HT1080 (cell line): ENCODE measurements at places on chromosomes 5 and 9. TPM values are rescaled to one million over a fixed set of nuclear protein-coding genes. Genes with fewer than 3 reads are reported as not detected.

DNA sequence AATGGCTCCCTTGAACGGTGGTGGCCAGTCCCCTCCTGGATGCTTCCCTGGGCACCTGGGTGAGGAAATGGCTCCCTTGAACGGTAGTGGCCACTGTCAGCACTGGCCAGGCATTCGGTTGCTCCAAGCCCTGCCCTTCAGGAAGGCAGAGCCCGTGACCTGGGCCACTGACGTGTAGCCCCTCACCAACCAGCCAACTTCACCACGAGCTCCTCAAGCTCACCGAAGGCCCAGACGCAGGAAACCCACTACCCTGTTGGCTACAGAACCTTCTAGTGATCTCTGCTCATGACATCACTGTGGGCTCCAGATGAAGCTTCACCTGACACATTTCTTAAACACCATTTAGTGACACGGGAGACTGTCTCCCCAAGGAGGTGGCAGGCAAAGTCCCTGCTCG lies 9.2 kb downstream of the SLC6A3 start:
- no peak for DNase-seq

DNA sequence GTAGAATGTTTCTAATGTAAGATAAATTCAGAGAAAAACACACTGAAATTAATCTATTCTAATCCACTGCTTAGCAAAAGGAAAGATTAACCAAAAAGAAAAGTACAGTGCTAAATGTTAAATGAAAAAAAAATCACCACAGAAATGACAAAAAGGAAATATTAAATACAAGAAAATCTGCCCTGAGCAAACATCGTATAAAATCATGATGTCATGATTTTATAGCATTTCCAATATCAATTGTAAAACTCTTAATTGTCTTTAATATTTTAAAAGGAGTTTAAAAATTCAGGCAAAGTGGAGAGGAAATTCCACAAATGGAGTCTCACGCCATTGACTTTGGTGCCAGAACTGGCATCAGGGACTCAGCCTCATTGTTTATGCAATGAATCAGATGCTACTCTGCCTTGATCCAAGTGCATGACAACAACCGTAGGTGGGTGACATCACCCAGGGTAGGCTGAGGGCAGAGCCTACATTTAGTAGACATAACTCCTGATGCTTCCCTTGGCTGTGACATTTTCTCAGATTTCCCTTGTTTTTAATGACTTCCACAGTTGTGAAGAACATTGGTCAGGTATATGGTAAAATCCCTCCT lies 696.8 kb downstream of the SEMA5A start:
- DNase-seq = peak; percentile 79

DNA sequence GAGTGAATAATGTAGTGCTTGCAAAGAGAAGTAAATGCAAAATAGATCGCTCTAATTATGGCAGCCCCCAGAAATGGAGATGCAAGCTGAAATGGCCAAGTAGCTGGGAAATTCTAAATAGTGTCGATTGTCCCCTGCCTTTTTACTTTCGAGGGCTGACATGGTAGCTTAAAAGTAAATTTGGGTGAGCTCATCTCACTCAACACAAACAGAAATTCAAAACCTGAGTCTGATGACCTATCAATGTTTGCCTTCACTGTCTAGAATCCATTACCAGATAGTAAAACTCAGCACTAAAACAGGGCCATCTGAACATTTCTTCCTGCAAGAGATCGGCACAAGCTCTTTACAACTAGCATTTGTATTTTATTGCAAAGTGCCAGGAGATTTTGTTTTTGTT lies 7.0 kb upstream of the LHX2 start:
- no peak for DNase-seq

- peak; percentile 78 for DNase-seq
Observed at GRCh38 chr5:88729084-88729828, 153.7 kb downstream of the MEF2C start.

DNA sequence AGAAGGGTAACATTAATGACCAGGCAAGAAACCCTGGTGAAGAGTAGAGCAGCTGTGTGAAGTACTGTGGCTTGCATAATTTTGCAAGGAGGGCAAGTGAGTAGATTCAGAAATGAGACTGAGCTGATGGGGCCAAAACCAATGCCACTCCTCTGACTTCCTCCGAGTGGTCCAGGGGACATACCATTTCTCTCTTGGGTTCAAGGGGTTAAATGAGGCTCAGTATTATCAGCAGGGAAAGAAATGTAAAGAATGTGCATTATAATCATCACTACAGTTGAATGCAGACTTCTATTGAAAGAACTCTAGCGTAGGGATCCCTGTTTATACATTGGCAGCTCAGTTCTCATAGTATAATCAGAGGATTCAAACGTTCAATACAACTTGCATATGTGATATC lies 9.9 kb downstream of the POLR3G start:
- DNase-seq = no peak

DNA sequence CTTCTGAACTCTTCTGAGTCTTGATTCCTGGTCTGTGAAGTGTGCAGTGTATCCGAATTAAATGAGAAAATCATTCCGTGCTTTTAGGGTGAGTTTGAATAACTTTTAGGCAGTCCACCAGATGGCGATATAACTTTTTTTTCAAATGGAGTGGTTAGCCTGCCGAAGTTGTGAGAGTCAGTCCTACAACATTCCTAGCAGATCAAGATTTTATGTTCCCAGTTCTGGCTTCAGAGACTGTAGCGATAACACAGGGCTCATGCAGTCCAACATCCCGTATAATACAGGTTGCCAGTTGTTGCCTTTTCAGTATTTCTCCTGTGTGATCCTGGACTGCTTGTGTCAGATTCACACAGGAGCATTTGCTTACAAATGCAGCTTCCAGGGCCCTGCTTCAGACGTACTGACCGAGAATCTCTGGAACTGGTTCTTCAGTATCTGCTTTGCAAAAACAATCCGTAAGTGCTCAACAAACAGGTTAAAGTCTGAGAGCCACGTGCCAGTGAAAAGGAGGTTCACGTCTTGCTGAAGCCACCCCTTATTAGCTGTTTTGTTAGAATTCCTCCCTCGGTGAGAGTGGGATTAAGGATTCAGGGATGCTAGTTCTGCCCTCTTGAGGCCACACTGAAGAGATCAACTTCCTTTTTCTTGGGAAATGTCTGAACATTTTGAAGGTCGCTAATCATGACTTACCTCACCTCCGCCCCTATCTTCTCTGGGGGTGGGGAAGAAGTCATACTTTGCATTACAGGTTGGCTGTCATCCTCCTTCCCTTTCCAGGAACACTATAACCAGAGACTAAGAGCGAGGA lies 22.8 kb downstream of the SMIM3 start:
- DNase-seq = peak; percentile 62

GRCh38 chr9:68870086-68870485 lies 143.8 kb downstream of the PRKACG start:
- no peak for DNase-seq

DNA sequence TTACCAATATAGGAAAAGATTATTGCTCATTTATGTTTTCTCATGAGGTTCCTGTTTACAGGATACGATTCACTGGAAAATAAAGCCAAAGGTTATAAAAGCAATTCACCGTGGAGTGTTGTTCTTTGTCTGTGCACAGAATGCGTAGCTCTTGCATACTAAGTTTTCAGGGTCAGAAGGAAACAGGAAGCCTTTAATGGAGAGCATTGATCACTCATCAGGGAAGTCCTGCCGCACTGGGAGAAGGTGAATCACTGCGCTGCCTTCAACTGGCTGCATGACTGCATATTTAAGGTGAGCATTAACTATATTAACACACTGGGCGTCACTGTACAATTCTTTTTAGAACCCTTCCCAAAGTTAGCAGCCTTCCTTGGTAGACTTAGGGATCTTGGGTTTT lies 74.1 kb upstream of the SYK start:
- no peak for DNase-seq

- no peak for DNase-seq
Observed at GRCh38 chr9:120901755-120902568, 24.6 kb downstream of the TRAF1 start.

GRCh38 chr5:137617528-137618205 lies 118.2 kb downstream of the KLHL3 start:
- DNase-seq = peak; percentile 61

DNA sequence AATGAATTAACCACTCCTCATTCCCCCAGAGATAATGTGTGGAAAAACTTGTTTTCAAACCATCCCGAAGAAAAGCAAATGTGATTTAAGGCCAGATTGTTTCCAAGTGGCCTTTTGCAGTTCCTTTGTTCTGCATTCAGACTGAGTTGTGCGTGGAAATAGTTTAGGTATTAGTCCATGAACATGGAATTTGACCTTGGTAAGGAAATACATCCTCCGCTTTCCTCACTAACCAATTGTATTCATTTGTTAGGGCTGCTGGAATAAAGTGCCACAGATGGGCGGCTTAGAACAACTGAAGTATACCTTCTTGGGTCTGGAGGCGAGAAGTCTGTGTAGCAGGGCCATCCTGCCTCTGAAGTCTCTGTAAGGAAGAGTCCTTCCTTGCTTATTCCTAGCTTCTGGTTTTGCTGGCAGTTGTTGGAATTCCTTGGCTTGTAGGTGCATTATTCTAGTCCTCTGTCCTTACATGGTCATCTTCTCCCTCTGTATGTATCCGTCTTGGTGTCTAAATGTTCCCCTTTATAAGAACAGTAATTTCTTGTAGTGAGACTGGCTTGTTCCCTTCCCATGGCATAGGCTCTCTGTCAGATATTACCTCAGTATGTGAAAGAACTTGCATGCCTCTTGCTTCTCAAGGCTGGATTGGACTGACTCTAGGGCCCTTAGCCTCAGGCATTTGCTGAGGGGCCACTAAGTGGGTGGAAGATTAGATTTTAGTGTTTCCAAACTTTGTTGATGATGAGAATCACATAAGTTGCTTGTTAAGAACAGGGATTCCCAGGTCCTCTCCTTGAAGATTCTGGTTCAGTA lies 53.9 kb downstream of the RAI14 start:
- peak; percentile 80 for DNase-seq

- DNase-seq = no peak
Observed at GRCh38 chr9:19464061-19464763, 55.4 kb downstream of the ACER2 start.

- DNase-seq = no peak
Observed at GRCh38 chr9:133257465-133257956, 17.5 kb downstream of the ABO start.

DNA sequence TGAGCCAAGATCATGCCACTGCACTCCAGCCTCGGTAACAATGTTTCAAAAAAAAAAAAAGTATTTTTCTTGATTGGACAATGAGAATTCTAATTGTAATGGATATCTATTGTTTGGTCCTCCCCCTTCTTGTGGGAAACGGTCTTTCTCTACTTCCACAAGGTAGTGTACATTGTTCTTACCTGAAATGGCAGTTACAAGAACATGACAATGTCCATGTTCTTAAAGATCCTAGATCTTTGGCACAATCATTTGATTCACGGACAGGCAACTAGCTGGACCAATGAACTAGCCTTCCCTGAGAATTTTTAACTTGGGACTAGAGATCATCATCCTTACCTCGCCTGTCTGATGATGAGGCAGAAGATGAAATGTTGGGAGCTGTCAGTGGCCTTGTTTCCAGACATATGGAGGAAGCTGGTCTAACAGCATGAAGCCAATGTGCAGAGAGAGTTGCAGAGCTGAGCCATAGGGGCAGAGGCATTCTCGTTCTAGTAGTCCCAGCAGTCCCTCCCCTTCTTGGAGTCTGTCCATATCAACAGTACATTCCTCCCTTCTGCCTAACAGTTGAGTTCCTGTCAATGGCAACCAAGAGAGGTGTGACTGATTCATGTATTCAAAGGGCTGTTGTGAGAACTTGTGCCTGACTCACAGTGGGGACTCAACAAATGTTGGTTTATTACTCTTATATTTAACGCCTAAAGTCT lies 2.1 kb upstream of the MARCHF6 start:
- DNase-seq = peak; percentile 83

GRCh38 chr9:16970321-16970720 lies 99.9 kb upstream of the BNC2 start:
- DNase-seq = no peak

- DNase-seq = peak; percentile 10
Observed at GRCh38 chr5:120901199-120901598, 437.1 kb downstream of the PRR16 start.

DNA sequence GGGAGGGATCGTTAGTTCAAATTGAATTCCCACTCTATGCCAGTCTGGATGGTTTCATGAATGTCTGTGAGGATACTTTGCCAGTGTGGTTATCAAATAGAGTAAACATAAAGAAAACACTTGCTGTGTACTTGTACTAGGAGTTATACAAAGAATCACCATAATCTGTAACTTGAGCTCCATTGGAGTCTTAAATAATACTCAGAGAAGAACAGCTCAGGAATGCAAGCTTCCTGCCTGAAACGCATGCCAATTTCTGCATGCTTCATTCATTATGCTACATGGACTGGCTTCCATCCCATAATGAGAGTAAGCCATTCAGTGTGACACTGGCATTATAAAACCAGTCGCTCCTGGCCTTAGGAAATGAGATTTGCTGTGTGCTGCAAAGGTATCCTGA lies 351.4 kb downstream of the SEMA5A start:
- no peak for DNase-seq

GRCh38 chr5:112023766-112024165 lies 266.8 kb upstream of the NREP start:
- no peak for DNase-seq

DNA sequence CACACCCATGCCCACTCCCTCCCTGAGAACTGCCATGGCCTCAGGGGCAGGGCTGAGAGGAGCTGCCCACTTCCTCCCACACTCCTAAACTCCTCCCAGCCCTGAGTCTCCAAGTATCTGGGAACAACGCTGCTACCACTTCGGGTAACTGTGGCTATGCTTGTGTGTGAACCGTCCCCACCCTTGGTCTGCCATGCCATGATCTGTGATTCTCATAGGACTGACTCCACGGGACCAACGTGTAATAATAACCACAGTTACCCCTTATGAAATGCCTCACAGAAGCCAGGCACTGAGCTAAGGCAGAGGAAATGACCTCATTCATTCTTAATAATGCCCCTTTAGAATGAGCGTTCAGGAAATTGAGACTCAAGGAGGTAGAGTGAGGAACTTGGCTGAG lies 103.9 kb upstream of the SMIM23 start:
- DNase-seq = peak; percentile 56

- DNase-seq = peak; percentile 55
Observed at GRCh38 chr5:172407822-172408221, 46.5 kb downstream of the SH3PXD2B start.

DNA sequence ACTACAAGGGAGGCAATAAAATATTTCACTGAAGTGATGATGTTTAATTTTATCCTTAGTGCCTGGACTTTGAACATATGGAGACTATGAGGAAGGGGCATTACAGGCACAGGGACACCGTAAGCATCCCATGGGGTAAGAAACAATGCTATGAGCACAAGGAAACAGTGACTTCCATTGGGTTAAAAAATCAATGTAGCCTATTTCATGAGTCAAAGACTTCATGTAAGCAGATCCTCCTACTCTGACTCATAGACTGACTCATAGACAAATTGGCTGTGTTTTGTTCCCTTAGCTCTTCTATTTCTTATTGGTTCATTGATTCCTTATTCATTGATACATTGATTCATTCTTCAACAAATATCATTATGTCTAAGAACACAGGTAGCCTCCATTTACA lies 351.0 kb downstream of the PRELID2 start:
- peak; percentile 72 for DNase-seq

The FOXD4L3 gene
- not detected in 2 replicates for total RNA-seq

The ZNF618 gene
- 2.2 and 4.3 TPM in 2 replicates for total RNA-seq

The OR1J2 gene
- 0.17 TPM in 1 of 2 replicates, not detected in the other for total RNA-seq

The STK32A gene
- 0.39 and 0.87 TPM in 2 replicates for total RNA-seq

The AMBP gene
- 0.30 and 0.47 TPM in 2 replicates for total RNA-seq

The IFNK gene
- total RNA-seq = not detected in 2 replicates

The ANGPTL2 gene
- 5.0 and 5.2 TPM in 2 replicates for total RNA-seq

The TSSK1B gene
- not detected in 2 replicates for total RNA-seq

The STPG3 gene
- total RNA-seq = not detected in 2 replicates

The PCDHA9 gene
- not detected in 2 replicates for total RNA-seq

The LRRC19 gene
- total RNA-seq = not detected in 2 replicates

The MYOT gene
- total RNA-seq = not detected in 2 replicates

The CPLANE1 gene
- total RNA-seq = 4.8 and 6.5 TPM in 2 replicates
